ENCODE measurements at places on chromosomes 16 and 17. TPM values are rescaled to one million over a fixed set of nuclear protein-coding genes. Genes with fewer than 3 reads are reported as not detected.

TEX19 gene
- not detected for polyA plus RNA-seq

TNRC6C gene
- polyA plus RNA-seq = 14.0 TPM

CDYL2 gene
- 7.7 TPM for polyA plus RNA-seq

KRTAP4-6 gene
- not detected for polyA plus RNA-seq

SCARF1 gene
- 5.0 TPM for polyA plus RNA-seq

PIGL gene
- polyA plus RNA-seq = 27.7 TPM

SLC22A31 gene
- polyA plus RNA-seq = 0.75 TPM

C16orf86 gene
- 4.8 TPM for polyA plus RNA-seq

HOXB7 gene
- 48.5 TPM for polyA plus RNA-seq

CLEC18C gene
- polyA plus RNA-seq = 67.8 TPM

All from renal cortex interstitium (tissue), 15 donors.